ENCODE measurements at places on chromosomes 4 and X. TPM values are rescaled to one million over a fixed set of nuclear protein-coding genes. Genes with fewer than 3 reads are reported as not detected.

- DNase-seq: no peak
Measured at GRCh38 chr4:57614257-57614932, 504.2 kb upstream of the IGFBP7 start.

Gene CXCL11
- total RNA-seq: 0.07 TPM

GRCh38 chr4:4411906-4412305 lies 25.0 kb downstream of the NSG1 start:
- DNase-seq: no peak

DNA sequence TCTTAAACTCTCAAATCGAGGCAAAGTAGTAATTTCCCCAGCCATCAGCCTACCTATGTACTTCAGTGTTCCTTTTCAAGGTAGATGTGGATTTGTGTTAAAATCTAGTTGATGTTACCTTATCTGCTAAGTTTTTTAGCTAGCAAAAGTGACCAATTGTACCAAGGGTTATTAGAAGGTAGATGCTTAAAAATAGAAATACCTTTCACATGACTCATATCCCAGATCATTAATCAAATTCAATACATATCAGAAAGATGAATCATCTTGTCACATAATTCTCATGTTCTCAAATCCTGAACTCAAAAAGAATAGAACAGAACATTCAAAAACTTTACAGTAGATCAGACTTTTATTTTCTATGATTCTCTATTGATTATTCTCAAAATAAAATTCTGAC lies 3.5 kb downstream of the ENAM start:
- DNase-seq: peak; percentile 34

Gene ZFYVE28
- total RNA-seq: 2.0 TPM

Gene MRFAP1L1
- total RNA-seq: 36.9 TPM

Gene SLC16A2
- total RNA-seq: 5.0 TPM

DNA sequence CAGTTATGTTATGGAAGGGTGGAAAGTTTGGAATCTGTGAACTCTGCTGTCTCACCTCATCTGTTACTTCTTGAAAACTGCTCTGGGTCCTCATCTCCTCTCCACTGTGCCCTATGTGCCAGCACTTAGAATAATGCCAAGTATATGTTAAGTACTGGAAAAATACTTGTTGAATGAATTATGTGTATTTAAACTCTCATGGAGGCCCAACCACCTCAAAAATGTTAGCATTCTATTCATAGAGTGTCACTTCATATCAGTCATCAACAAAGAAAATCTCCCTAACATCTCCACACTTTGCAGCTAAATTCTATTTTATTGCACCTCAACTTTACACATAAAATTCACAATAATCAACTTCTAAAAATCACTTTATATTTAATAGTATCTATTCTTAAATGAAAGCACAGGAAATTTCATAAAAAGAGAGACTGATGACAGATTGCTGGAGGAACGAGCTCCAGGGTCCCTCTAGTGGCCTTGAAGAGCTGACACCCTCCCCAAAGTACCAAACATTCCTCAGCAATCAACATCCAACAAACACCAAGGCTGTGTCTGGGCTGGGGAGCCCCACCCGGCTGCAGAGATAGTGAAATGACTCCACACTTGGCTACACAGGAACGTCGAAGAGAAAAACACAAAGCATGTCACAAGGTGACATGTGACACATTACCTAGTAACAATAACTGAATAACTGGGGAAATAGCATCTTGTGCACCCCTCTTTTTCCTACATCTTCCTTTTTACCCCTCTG lies 45.8 kb downstream of the SLC39A8 start:
- DNase-seq: peak; percentile 9

DNA sequence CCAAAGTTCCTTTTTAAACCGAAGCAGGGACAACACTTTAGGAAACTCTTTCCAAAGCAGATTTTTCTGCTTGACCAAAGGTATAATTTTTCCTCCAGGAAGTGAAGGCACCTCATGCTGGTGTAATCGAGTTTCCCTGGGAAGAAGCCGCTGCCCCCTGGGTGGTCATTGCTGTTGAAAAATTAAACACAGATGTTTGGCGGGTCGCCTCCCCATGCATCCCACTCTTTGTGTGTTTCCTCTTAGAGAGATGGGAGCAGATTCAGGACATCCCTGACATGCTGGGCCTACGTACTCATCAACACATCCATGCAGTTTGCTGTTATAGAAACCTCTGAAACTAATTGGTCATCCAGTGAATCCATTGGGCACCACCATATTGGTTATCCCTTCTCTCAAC lies 179.2 kb upstream of the HCCS start:
- no peak for DNase-seq

- DNase-seq: peak; percentile 38
Measured at GRCh38 chr4:128574706-128575105, 234.8 kb upstream of the JADE1 start.

Gene USP17L5
- total RNA-seq: not detected

Gene MAGEC1
- total RNA-seq: not detected

GRCh38 chrX:110791071-110791470 lies 4.5 kb downstream of the CHRDL1 start:
- no peak for DNase-seq

DNA sequence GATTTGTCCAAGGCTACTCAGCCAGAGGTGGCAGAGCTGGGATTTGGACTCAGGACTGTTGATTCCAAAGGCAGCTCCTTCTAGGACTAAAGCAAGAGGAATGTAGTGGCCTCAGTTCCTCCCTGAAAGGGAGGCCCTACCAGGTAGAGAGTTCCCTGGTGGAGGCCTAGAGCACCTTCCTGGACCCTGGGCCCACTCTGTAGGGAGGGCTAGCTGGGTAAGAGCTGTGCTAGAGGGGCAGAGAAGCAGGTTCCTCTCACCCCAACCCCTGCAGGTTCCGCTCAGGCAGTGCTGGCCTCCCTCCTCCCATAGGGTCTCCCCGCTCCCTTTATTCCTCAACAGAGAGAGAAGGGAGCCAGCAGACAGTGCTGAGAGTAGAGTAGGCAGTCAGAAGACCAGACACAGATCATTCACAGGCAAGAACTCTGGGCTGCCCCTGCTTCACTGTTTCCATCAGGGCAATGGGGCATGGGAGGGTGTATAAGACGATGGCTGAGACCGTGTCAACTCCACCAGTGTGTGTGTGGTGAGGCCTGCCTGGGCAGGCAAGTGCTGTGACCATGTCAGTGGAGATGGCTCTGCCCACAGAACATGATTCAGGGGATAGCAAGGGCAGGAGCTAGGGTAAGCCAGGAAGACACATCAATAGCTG lies 12.4 kb upstream of the PJA1 start:
- DNase-seq: no peak

Gene REPS2
- 1.3 TPM for total RNA-seq

GRCh38 chr4:23959396-23960148 lies 69.7 kb upstream of the PPARGC1A start:
- DNase-seq: no peak

GRCh38 chr4:81549984-81550383 lies 78.3 kb upstream of the RASGEF1B start:
- DNase-seq: no peak

- no peak for DNase-seq
Measured at GRCh38 chrX:69144838-69145680, 20.2 kb downstream of the PJA1 start.
